CD4-positive, alpha-beta T cell treated with Interleukin-4 for 4 hours (primary cell): ENCODE measurements at places on chromosomes 5 and 9.

DNA sequence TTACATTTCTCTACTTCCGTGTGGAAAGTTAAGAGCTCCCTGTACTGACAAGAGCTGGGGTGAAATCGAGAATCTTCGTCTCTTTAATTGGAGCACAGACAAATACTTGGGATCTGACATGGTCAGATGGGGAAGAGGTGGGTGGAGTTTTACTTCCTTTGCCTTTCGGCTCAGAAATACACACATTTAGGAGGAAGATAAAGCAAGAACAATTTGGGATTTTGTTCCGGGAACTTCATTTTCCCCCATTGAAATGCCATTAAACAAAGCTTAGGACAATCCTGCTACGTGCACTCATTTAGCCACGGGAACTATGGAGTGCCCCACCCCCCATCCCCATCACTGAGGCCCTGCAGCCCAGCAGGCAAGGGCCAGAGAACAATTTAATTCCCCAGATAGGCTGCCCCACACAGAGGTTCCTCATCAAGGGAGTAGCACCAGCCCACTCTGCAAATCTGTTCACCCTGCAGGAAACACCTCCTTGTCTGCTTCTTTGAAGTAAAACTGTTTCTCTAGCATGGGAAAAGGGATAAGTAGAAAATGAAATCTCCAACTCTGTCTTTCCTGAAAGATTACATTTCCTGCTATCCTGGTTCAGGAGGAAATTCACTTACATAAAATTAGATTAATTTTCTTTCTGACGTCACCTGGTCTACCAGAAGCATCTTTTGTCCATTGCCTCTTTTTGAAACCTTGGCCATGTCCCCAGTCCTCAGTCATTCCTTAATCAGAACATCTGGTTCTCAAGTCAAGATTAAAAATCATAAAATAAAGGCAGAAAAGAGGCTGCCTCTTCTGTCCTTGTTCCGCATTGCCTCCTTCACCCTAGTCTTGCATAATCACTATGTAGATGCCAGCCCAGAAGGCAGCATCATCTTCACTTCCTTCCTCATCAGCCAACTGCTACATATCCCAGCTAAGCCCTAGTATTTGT lies 206.4 kb downstream of the ENC1 start:
- no peak for DNase-seq

DNA sequence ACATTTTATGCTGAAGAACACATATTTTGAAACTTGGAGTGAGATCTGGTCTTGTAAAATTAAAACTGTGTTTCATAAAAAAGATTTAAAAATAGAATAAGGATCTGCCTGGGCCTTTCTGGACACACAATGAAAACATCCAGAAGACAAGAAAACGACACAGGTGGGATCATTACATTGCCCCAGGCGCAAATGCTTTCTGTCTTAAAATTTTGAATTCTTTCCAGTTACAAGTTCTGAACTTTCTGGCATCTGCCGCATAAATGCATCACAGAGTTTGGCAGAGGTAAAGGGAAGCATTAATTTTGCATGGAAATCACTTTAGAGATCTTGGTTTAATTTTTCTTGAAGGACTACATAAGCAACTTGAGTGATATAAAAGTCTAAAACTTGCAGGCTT lies 219.6 kb downstream of the WDR70 start:
- DNase-seq = no peak

DNA sequence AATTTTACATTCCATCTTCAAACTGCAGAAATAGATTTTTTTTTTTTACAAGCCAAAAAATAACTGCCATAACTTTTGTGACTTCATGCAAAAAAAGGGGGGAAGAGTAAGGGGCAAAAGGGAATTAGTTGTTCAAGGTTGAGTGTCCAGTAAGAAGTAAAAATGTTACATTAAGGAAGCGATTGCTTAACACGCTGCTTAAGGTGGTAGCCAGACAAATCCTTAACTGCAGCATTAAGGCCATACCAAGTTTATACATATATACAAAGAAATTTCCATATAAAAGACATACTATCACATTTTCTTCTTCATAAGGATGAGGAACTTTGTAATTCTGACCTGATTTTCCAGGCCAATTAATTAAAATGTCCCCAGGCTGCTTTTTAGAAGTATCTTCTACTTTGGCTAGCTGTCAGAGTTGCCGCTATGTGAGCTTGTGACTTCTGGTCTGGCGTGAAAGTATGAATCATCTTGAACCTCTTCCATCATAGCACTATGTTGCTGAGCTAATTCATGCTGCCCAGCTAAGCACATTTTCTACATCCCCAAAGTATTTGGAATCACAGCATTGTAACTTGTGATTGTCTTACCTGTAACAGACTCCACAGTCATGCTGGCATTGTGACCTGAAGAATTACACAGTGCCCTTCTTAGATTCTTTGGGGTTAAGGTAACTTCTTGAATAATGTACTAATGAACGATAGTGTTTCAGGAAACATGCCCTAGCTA lies 40.0 kb downstream of the G3BP1 start:
- DNase-seq = no peak

DNA sequence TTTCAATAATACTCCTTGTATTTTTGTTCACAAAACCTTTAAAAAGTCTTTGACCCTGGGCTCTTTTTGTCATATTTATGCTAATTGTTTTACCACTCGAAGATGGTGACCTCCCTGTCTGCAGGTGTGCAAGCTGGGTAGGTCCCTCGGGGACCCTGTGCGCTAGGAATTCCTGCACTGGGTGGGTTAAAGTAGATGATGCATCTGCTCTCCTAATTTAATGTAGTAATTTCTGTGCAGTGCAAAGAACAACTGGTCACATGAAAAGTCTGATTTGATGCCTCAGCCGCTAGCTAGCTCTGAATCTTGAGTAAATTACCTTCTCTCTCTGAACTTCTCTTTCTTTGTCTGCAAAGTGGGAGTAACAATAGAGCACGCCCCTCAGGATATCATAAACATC lies 139.1 kb upstream of the OTULINL start:
- DNase-seq = no peak

DNA sequence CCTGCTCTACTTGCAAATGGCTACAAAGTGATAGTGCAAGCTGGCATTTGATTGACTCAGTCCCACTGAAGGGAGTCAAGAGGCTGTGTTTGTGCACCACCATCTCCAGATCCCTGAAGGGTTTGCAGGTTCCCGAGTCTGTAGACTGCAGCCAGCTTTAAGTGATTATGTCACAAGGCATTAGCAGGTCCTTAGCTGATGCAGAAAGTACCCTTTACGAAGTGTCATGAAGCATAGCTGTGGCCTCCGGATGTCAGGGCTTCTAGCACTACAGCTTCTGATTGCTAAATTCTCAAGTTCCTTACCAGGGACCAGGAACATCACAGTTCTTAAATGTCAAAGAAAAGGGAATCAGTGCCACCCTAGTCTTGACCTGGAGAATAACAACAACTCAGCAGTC lies 311.3 kb upstream of the TRPC7 start:
- DNase-seq = no peak

DNA sequence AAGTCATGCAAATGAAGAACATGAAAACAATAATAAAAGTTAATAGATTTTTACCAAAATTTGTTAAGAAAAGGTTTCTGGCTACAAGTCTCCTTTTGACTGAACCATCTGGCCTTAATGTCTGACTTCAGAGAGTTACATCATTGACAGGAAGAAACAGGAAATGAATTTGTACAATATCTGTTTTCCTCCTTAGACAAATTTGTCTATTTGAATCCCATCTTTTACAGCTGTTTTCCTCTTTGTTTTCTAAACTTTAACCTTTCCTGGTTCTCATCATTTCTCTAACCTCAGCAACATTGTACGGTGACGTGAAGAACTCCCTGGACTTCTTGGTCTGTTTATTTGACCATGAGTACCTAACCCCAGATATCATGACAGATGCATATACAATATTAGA lies 567.5 kb upstream of the RIOK2 start:
- no peak for DNase-seq
